ENCODE measurements at places on chromosomes 1 and 21. TPM values are rescaled to one million over a fixed set of nuclear protein-coding genes. Genes with fewer than 3 reads are reported as not detected.
A peak's percentile ranks its signal among the peaks of the same experiment; 100 is the strongest.

GRCh38 chr1:183576537-183576936 lies 13.7 kb downstream of the NCF2 start:
- H3K27me3 ChIP-seq = no peaks in the 10 kb centered on the region
- H3K4me3 ChIP-seq = no peak overlapping the region
- peak overlapping the region; percentile 11 for H3K27ac ChIP-seq
- H3K36me3 ChIP-seq = no peaks in the 10 kb centered on the region
- DNase-seq = no peak

DNA sequence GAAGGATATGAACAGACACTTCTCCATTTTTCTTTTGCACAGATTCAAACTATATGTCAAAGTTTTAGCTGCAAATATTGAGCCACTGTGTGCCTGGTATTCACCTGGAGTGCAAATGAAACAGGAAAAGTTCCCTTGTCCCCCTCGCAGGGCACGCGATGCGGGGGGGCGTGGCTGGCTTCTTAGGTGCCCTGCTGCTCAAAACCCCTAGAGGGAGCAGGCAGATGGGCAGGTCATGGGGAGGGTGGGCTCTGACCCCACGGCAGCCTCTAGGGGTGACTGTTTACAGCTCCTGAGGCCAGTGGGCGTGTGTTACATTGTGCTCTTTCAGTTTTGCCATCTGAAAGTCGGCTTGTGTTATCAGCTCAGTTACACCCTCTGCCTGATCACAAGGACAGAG lies 931.2 kb upstream of the B3GALT2 start:
- H3K4me3 ChIP-seq = no peak overlapping the region
- no peak overlapping the region for H3K27ac ChIP-seq
- H3K4me1 ChIP-seq = no peaks in the 10 kb centered on the region

DNA sequence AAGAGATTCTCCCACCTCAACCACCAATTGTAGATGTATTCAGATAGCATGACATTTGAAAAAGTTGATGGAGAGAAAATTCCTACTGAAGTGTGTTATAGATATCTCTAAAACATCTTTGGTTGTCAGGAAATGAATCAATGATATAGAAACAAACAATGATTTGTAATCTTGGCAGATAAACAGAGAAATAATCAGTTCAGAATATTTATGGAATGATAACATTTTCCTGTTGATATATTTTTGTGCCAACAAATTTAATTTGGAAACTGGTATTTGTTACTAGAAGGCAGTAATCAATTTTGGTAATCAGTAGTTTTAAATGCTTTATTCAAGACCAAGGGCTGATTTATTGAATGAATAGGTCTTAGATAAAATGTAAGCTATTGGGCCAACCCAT lies 695.6 kb downstream of the USP25 start:
- no peaks in the 10 kb centered on the region for H3K36me3 ChIP-seq
- no peak overlapping the region for H3K27ac ChIP-seq
- H3K4me3 ChIP-seq = no peak overlapping the region
- peaks cover 24% of the 10 kb centered on the region for H3K4me1 ChIP-seq

- no peak overlapping the region for H3K27ac ChIP-seq
- H3K36me3 ChIP-seq = no peaks in the 10 kb centered on the region
- DNase-seq = no peak
- H3K4me1 ChIP-seq = peaks cover 12% of the 10 kb centered on the region
- H3K27me3 ChIP-seq = no peaks in the 10 kb centered on the region
- H3K4me3 ChIP-seq = no peak overlapping the region
Observed at GRCh38 chr1:208189183-208189582, 55.0 kb downstream of the PLXNA2 start.

DNA sequence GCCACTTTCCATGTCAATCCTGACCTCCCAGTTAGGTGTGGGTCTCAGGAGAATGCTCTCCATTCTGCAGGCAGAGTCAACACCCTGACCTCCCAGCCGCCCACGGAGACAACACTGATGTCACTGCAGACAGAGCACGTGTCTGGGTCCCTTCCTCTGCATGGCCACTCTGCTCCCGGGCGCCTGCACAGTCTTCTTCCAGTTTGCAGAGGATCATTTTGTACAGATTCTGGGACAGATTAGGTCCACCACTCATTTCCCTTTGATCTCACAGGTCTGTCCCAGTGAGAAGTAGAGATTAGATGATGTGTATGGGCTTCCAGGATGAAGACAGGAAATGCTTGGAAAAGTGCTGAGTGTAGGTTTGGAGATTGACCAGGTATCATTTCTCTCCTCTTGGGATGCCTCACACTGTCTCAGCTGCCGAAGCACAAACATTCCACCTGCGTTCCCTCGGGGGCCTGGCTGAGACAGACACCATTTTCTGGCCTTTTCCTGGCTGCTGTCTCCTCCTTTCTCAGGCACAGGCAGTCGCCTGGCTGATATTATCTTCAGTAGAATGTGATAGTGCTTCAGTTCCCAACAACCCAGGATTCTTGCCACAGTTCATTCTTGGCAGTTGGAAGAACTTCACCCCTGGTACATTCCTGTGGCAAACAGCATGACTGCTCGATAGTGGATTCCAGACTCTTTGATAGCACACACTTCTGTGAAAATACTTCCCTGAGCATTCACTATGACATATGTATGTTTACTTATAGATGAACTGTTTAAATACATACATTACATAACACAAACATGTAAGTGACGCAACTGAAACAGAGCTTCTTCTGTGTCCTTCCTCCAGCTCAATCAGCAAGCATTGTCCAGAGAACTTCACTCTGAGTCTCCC lies 7.9 kb downstream of the MYBPHL start:
- no peaks in the 10 kb centered on the region for H3K36me3 ChIP-seq
- no peak overlapping the region for H3K4me3 ChIP-seq
- no peaks in the 10 kb centered on the region for H3K4me1 ChIP-seq
- no peak for DNase-seq
- H3K27ac ChIP-seq = no peak overlapping the region

GRCh38 chr1:9239622-9240401 lies 5.2 kb downstream of the H6PD start:
- H3K4me3 ChIP-seq = peak overlapping the region; percentile 17
- no peak for DNase-seq
- peaks cover 62% of the 10 kb centered on the region for H3K4me1 ChIP-seq
- no peaks in the 10 kb centered on the region for H3K27me3 ChIP-seq

DNA sequence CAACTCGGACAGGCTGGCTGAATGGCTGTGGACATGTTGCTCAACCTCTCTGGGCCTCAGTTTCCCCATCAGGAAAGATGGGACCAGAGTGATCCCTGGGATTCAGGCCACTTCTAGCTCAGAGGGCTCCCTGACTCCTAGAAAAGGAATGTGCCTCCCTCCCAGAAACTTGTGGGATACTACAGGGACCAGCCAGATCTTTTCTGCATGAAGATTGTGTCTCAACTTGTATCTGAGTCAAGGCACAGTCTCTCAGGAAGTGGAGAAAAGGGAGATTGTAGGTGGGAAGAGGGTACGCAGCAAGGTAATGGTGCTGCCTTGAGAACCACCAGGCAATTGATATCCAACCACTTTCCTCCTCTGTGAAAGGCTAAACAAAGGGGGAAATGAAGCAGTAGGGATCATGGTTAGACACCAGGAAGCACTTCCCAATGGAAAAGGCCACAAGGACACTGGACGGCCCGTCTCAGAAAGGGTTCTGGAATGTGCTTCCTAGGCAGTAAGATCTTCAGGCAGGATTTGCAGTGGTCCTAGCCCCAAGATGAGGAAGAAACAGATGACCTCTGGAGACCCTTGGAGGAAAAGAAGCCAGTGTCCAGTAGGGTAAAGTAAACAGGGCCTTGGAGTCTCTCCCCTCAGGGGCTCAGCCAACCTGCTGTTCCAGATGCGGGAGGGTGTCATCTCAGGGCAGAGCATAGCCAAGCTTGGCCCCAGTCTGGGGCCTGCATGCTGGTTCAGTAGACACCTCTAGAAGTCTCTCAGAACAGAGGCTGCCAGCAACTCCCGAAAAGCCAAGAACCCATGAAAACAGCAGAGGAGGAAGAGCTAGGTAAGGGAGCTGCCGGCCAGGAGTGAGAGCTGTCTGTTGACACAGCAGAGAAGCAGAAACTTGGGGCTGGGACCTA lies 16.8 kb downstream of the IFFO2 start:
- H3K4me1 ChIP-seq = peaks cover 69% of the 10 kb centered on the region
- H3K27ac ChIP-seq = no peak overlapping the region
- no peak for DNase-seq
- no peaks in the 10 kb centered on the region for H3K27me3 ChIP-seq
- no peak overlapping the region for H3K4me3 ChIP-seq

GRCh38 chr1:205330150-205330549 lies 8.6 kb upstream of the NUAK2 start:
- no peak overlapping the region for H3K4me3 ChIP-seq
- H3K4me1 ChIP-seq = no peaks in the 10 kb centered on the region
- H3K27me3 ChIP-seq = no peaks in the 10 kb centered on the region
- no peak for DNase-seq
- no peaks in the 10 kb centered on the region for H3K36me3 ChIP-seq

DNA sequence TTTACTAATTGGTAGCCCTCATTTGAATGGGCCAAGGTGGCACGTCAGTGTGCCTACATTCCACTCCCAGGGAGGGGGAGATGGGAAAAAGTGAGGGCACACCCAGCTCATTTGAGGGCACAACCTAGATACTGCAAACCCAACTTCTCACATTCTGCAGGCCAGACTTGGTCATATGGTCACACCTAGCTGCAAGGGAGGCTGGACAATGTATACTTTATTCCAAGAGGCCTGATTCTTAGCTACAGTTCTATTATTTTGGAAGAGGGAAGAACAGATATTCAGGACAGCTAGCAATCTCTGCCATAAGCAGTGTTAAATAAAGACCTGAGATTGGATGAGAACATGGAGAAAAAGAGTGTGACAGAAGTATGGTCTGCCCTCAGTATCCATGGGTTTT lies 180.4 kb downstream of the ROR1 start:
- H3K27me3 ChIP-seq = no peaks in the 10 kb centered on the region
- no peak overlapping the region for H3K4me3 ChIP-seq
- H3K27ac ChIP-seq = no peak overlapping the region
- peaks cover 62% of the 10 kb centered on the region for H3K4me1 ChIP-seq
- H3K36me3 ChIP-seq = no peaks in the 10 kb centered on the region

DNA sequence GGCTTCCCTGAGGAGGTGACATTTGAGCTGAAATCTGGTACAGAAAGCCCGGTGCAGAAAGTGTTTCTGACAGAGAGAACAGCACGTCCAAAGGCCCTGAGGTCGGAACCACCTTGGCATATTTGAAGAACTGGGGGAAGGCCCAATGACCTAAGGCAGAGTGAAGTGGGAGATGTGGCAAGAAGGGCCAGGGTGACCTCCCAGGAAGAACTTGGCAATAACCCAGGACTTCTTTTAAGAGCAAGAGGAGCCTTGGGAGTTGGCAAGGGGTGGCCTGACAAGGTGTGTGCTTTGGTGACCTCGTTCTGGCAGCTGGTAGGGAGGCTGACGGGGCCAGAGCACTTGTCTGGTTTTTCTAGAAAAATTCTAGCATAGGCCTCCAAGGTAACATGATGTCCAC lies 23.4 kb downstream of the TTC39A start:
- no peak for DNase-seq
- H3K4me1 ChIP-seq = peaks cover 8% of the 10 kb centered on the region
- no peaks in the 10 kb centered on the region for H3K36me3 ChIP-seq
- H3K27me3 ChIP-seq = no peaks in the 10 kb centered on the region

- DNase-seq = no peak
- H3K4me3 ChIP-seq = peak overlapping the region; percentile 41
- H3K27me3 ChIP-seq = no peaks in the 10 kb centered on the region
- H3K4me1 ChIP-seq = peaks cover 16% of the 10 kb centered on the region
- no peaks in the 10 kb centered on the region for H3K36me3 ChIP-seq
Observed at GRCh38 chr1:85182700-85183099, 18.1 kb downstream of the SYDE2 start.

The LCE2B gene
- total RNA-seq = not detected

The LCE1E gene
- not detected for total RNA-seq

The ATAD3C gene
- total RNA-seq = not detected

The WNT2B gene
- total RNA-seq = 10.0 TPM

The LCE1B gene
- total RNA-seq = not detected
